ENCODE measurements at places on chromosomes 12 and 14.

- no peak for DNase-seq
Observed at GRCh38 chr12:65655074-65655493, 169.2 kb upstream of the HMGA2 start.

DNA sequence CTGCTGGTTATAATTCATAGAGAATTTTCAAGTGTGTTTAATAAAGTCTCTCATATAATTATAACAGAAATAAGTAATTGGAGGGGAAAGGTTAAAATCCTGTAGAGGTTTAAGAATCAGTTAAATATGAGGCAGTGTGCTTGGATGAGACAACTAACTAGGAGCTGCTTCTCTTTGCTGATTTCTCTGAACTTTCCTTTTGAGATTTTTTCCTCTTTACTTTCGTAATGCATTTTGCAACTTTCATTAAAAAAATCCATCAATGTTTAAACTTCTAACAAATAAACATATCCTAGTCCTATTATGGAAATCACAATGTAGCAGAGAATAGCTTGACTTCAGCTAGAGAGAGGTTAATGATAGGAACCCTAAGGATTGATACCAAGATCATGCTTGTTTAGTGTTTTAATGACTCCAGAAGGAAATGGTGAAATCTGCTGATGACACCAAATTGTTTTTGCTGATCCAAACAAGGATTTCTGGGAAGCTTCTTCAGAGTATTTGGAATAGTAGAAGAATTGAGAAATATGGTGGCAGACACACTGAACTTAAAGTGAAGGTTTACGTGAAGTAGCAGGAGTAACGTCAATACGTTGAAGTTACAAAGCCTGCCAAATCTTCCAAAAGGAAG is 122.6 kb downstream of the RAD51B start:
- no peak for DNase-seq

- DNase-seq, result no peak
Observed at GRCh38 chr12:53737093-53737808, 10.0 kb upstream of the CALCOCO1 start.

- DNase-seq, result no peak
Observed at GRCh38 chr14:22622255-22622654, 21.9 kb downstream of the OR6J1 start.

- no peak for DNase-seq
Observed at GRCh38 chr14:101105045-101105444, 201.5 kb upstream of the RTL1 start.

DNA sequence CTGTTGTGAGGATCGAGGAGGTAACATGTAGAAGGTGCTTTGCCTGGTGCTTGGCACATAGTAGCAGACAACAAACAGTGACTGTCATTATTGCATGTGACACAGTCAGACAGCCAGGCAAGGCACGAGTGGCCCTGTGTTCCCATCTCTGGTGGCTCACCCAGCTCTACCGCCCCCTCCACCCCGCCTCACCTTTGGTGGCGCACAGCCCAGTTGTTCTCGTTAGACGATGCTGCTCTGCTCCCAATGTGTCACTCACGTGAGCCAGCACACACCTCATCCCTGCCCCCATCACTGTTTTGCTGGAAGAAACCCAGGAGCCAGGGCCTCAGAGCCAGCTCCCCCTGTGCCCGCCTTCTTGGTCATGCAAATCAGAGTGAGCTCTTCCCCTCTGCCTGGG is 113.3 kb downstream of the CALM1 start:
- DNase-seq, result no peak
